NCI-H446 (cell line): ENCODE measurements at places on chromosomes 12 and 14.
A peak's percentile ranks its signal among the peaks of the same experiment; 100 is the strongest.

DNA sequence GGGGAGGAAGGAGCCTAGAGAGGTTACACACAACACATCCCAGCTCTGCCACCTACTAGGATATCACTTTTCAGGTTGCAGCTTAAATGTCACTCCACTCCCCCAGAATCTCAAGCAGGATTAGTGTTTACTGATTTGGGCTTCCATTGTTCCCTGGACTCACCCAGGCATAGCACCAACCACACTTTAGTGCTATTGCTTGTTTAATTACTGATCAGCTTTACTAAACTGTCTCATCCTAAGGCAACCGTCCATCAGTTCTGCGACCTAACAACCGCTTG, 6.1 kb upstream of the KRT18 start:
- no peak for DNase-seq

DNA sequence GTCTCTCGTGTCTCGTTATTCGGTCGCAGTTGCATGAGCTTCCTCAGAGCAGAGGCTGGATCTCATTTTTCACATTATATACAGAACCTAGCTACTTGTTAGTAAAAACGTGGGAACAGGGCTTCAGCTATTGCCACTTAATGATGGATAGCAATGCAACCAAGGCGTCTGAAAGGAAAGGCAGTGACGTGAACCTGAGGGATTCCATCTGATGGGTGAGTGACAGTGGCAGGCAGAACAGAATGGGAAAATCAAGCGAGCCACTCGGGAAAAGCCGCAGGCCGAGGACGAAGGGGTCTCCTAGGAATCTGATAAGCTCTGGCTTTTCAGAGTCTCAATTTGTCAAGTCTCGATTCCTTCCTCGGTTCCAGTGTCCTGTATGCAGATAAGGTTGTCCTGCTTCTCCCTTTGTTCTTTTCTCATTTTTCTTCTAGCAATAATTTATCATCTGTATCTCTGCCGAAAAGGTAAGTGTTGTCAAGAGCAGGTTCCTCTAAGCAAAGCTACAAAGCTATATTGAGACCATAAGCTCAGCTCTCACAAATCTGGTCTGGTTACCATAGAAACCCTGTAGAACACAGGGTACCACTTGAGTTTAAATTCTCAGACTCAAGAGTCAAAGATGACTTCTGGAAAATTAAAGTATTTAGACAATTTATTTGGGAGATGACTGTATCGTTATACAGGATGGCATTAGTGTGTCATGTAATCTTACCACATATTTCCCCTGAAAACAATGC, 416.6 kb downstream of the GLT1D1 start:
- no peak for DNase-seq

DNA sequence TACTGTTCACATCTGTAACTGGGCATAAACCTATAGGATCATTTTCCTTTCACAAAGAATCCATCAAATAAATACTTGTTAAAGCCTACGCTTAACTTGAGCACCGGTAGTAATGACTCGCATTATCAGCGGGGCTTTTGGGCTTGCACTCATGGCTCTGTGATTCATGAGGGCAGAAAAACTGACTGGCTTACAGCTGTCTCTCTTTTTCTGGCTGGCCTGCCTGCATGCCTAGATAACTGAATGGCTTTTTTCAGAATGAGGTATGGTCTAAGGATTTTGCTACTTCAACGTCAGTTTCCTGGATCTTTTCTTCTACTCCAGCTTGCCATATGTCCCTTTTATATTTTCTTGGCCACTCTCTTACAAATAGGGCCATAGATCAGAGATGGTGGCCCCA, 531.1 kb downstream of the NRXN3 start:
- DNase-seq: peak; percentile 46

DNA sequence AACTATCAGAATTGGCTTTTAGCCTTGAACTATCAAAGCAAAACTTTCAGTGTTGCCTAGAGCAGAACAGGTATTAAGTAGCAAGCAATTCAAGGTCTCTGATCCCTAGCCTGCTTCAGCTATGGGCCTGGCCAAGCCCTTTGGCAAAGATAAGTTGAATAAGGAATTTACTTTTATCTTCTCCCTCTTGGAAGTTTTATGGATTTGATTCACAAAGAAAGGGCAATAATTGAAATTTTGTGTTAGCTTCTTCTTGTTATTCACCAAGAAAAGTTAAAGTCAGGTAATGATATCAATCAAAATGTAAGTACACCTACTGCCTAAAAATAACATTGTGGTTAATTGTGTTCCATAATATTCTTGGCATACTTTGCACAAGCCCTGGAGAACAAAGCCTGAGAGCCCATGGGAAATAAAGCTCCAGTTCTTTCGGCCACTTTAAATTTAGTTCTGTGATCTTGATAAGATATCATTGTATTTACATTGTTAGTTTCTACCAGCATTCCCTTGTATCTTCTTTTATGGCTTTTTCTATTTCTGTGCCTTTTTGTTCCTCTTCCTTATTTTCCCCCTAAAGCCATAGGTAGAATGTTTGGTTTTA, 158.0 kb downstream of the RAD51B start:
- no peak for DNase-seq

DNA sequence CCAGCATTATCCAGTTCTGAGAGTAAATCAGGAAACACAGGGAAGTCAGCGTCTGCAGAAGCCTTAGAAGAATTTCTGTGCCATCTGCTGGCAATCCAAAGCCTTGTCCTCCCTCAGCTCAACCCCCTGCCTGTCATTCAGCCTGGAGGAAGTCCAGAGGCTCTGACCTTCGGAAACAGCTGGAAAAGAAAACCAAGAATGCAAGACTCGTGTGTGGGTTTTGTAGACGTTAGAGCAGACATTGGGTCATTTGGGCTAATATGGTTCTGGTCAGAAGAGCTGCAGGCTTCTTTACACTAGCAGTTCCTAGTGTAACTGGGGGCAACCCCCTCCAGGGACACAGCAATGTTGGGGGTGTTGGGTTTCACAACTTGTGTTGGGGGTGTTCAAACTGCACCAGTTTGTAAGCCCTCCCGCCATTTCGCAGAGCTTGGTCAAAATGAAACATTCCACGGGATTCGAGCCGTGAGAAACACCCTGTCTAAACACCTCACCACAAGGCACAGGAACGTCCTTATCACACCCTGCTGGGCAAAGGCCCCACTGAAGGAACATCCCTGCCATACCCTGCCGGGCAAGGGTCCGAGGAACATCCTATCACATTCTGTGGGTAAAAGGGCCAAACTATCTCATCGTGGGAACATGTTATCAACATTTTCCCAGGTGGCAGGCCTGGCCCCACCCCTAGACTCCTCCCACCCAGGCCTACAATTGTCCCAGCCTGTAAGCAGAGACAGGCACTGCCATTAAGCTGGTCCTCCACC, 21.0 kb upstream of the SERPINA4 start:
- DNase-seq: no peak

GRCh38 chr14:81330619-81331122, 69.5 kb downstream of the STON2 start:
- DNase-seq: no peak

GRCh38 chr12:92495108-92495507, 207.7 kb upstream of the PLEKHG7 start:
- no peak for DNase-seq

DNA sequence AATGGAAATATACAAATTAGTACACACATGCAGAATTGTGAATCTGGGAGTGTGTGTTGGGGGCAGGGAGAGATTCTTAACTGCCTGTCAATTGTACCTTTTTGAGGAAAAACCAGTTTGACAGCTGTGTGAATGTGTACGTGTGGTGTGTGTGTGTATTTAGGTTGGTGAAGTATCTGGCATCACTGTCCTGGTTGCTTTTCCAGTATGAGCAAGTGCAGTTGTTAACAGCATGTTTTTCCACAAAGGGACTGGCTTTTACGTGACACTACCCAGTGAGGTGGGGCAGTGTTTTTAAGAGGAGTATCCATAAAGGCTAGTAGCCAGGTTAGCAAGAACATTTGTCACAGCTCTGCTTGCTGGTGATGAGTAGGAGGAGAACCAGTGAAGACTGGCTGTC, 56.1 kb downstream of the DAAM1 start:
- DNase-seq: no peak

DNA sequence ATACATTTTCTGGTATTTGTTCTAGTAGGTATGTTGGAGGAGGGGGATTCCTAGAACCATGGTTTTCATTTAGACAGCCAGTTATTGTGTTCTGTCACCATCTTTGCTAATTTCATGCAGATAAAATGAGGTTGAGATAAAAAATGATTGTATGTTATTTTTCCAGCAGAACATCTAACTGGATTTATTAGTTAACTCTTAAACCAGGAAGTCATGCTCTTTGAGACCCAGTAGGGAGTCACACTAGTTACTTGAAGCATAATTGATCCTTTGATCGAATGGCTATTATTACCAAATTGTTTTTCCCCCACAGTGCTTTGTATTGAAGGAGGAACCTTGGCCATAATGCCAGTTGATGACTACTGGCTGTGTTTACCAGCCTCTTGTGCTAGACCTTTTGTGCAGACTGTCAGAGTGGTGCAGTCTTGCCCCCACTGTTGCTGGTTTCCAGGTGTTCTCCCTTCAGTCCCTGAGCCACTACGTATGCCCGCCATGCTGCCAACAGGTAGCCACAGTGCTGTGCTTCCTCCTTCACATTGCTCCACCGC, 6.0 kb downstream of the EID3 start:
- DNase-seq: no peak

DNA sequence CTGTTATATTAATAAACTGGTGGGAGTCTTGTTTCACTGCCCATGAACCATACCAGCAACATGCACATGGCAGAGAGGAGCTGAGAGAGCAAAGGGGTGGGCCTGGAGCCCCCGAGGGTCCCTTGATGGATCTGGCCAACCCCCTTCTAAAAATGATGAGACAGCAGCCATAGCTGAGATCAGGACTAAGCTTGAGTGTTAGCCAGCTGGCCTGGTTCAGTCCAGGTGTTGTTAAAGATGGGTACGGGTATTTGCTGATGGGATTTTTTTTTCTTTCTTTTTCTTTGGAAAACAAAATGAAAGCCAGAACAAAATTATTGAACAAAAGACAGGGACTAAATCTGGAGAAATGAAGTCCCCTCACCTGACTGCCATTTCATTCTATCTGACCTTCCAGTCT, 16.0 kb downstream of the PCBP2 start:
- DNase-seq: no peak

- DNase-seq: no peak
Observed at GRCh38 chr12:12976366-12976765, 23.7 kb downstream of the HEBP1 start.

GRCh38 chr14:70898111-70898745, 9.0 kb upstream of the PCNX1 start:
- no peak for DNase-seq
